ENCODE measurements at places on chromosomes 16 and 17. TPM values are rescaled to one million over a fixed set of nuclear protein-coding genes. Genes with fewer than 3 reads are reported as not detected.

Gene NXN
- total RNA-seq: 0.22 TPM

DNA sequence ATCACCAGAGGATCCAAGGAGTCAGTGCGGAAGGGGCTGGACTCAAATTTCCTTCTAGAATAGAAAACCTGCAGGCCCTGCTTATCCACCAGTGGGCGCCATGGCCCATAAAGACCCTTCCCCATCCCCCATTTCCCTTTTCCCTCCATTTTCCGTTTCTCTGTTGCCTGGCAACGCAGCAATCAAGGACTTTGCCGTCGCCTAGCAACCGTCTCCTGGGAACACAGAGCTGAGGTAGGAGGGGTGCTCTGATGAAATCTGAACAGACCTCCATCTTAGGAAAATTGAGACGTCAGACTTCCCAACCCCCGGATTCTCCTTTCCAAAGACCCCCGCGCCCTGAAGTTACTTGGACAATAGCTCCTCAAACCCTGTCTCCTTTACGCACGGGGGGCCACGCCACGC is 5.7 kb downstream of the DLG4 start:
- peak; percentile 81 for DNase-seq

GRCh38 chr17:80892019-80892855 is 99.4 kb upstream of the CHMP6 start:
- peak; percentile 87 for DNase-seq

Gene PIPOX
- 1.6 TPM for total RNA-seq

Gene GSDMA
- total RNA-seq: 1.5 TPM

Gene ITGB4
- total RNA-seq: 0.96 TPM

Gene GNAO1
- 4.2 TPM for total RNA-seq

DNA sequence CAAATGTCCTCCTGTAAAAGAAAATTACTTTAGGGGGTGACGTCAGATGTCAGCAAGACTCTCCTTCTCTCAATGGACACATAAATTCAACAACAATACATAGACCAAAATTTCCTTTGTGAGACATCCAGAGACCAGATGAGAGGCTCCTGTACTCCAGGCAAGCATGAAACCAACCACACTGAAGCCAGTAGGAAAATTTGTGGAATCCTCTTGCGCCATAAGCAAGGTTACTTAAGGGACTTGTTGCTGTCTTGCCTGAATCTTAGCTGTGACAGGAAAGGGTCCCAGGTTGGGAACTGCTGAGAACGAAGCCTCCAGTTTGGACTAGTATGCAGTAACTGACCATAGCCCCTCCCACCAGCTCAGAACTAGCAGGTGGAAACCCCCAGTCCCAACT is 56.0 kb downstream of the CEP112 start:
- DNase-seq: no peak
